Uterine smooth muscle cell (primary cell): ENCODE measurements at places on chromosomes 7 and 10. TPM values are rescaled to one million over a fixed set of nuclear protein-coding genes. Genes with fewer than 3 reads are reported as not detected.

The ZEB1 gene
- 187 and 252 TPM in 2 replicates for total RNA-seq

The PAX2 gene
- total RNA-seq, result under 0.01 TPM in 1 of 2 replicates, not detected in the other

The CDH23 gene
- under 0.01 and 0.12 TPM in 2 replicates for total RNA-seq

The KLF14 gene
- total RNA-seq, result under 0.01 and 0.11 TPM in 2 replicates

The CYP3A4 gene
- not detected in 2 replicates for total RNA-seq

The DNMBP gene
- total RNA-seq, result 26.0 and 44.9 TPM in 2 replicates

The INPP5A gene
- total RNA-seq, result 43.4 and 60.0 TPM in 2 replicates

The CDK14 gene
- total RNA-seq, result 49.6 and 57.8 TPM in 2 replicates

The ACTL6B gene
- total RNA-seq, result not detected in 2 replicates

The STK32C gene
- total RNA-seq, result 10.1 and 18.5 TPM in 2 replicates

The TRPV5 gene
- total RNA-seq, result not detected in 2 replicates

The UPK3B gene
- not detected in 2 replicates for total RNA-seq

The IGFBP1 gene
- total RNA-seq, result 0.11 TPM in 1 of 2 replicates, not detected in the other

The CALML3 gene
- not detected in 2 replicates for total RNA-seq

The CTBP2 gene
- 84.7 and 101 TPM in 2 replicates for total RNA-seq

The CFAP58 gene
- 1.00 and 1.2 TPM in 2 replicates for total RNA-seq

The HTR5A gene
- under 0.01 TPM in 1 of 2 replicates, not detected in the other for total RNA-seq

The SLC13A4 gene
- under 0.01 and 0.22 TPM in 2 replicates for total RNA-seq

The POLR2J2 gene
- total RNA-seq, result 3.2 and 3.3 TPM in 2 replicates

The GRM8 gene
- 0.11 TPM in 1 of 2 replicates, not detected in the other for total RNA-seq

The KCNMA1 gene
- total RNA-seq, result 169 and 183 TPM in 2 replicates

The WAC gene
- 50.7 and 54.8 TPM in 2 replicates for total RNA-seq

The NEUROD6 gene
- not detected in 2 replicates for total RNA-seq

The STEAP4 gene
- total RNA-seq, result under 0.01 TPM in 1 of 2 replicates, not detected in the other

The PON1 gene
- not detected in 2 replicates for total RNA-seq

The TRIL gene
- total RNA-seq, result 0.25 and 0.33 TPM in 2 replicates

The SPDYE6 gene
- total RNA-seq, result 0.25 TPM in 1 of 2 replicates, not detected in the other

The FGFBP3 gene
- total RNA-seq, result 0.66 and 0.75 TPM in 2 replicates

The CYP3A7 gene
- 0.55 and 1.2 TPM in 2 replicates for total RNA-seq

The ACSL5 gene
- 0.22 and 0.50 TPM in 2 replicates for total RNA-seq

The SLC16A12 gene
- total RNA-seq, result under 0.01 TPM in 1 of 2 replicates, not detected in the other

The CELF2 gene
- total RNA-seq, result 5.4 and 11.5 TPM in 2 replicates

The AKR1E2 gene
- total RNA-seq, result 6.5 and 24.9 TPM in 2 replicates

The SRRM3 gene
- 0.33 and 0.50 TPM in 2 replicates for total RNA-seq

The RBP3 gene
- not detected in 2 replicates for total RNA-seq

The AKR1C3 gene
- 26.7 and 31.2 TPM in 2 replicates for total RNA-seq

The CLEC2L gene
- total RNA-seq, result not detected in 2 replicates

The KAT6B gene
- total RNA-seq, result 28.4 and 37.9 TPM in 2 replicates

The COL26A1 gene
- total RNA-seq, result not detected in 2 replicates

The HOXA7 gene
- total RNA-seq, result 0.77 and 1.9 TPM in 2 replicates

The ENTPD1 gene
- under 0.01 TPM in 1 of 2 replicates, not detected in the other for total RNA-seq

The ATP6V0A4 gene
- under 0.01 TPM in 2 replicates for total RNA-seq

The OPN4 gene
- not detected in 2 replicates for total RNA-seq

The RRP12 gene
- total RNA-seq, result 17.5 and 29.7 TPM in 2 replicates

The LIPM gene
- total RNA-seq, result not detected in 2 replicates

The CRTAC1 gene
- not detected in 2 replicates for total RNA-seq

The HPSE2 gene
- 0.50 and 2.0 TPM in 2 replicates for total RNA-seq

The IFIT1B gene
- total RNA-seq, result not detected in 2 replicates

The PNLIPRP1 gene
- total RNA-seq, result not detected in 2 replicates

The ATOH7 gene
- not detected in 2 replicates for total RNA-seq

The ELN gene
- total RNA-seq, result 0.89 and 2.6 TPM in 2 replicates

The VAX1 gene
- not detected in 2 replicates for total RNA-seq

The PROSER2 gene
- 0.44 and 1.6 TPM in 2 replicates for total RNA-seq

The ZNF680 gene
- total RNA-seq, result 9.5 and 12.9 TPM in 2 replicates

The MGAM2 gene
- total RNA-seq, result not detected in 2 replicates

The HIF1AN gene
- total RNA-seq, result 15.6 and 15.8 TPM in 2 replicates

The VSTM4 gene
- total RNA-seq, result 1.1 and 2.2 TPM in 2 replicates

The APBB1IP gene
- 0.11 and 0.37 TPM in 2 replicates for total RNA-seq

The ATRNL1 gene
- total RNA-seq, result 0.62 and 1.00 TPM in 2 replicates

The NODAL gene
- not detected in 2 replicates for total RNA-seq
